CD8-positive, alpha-beta memory T cell (primary cell): ENCODE measurements at places on chromosomes 2 and 18. TPM values are rescaled to one million over a fixed set of nuclear protein-coding genes. Genes with fewer than 3 reads are reported as not detected.

PID1 gene
- total RNA-seq = not detected

ARHGEF4 gene
- 1.2 TPM for total RNA-seq

WDPCP gene
- total RNA-seq = 7.9 TPM

SPHKAP gene
- not detected for total RNA-seq

FAHD2A gene
- 28.8 TPM for total RNA-seq

- DNase-seq = no peak
These were observed 657.6 kb upstream of the SYT4 start for GRCh38 chr18:43934781-43935471.

DNA sequence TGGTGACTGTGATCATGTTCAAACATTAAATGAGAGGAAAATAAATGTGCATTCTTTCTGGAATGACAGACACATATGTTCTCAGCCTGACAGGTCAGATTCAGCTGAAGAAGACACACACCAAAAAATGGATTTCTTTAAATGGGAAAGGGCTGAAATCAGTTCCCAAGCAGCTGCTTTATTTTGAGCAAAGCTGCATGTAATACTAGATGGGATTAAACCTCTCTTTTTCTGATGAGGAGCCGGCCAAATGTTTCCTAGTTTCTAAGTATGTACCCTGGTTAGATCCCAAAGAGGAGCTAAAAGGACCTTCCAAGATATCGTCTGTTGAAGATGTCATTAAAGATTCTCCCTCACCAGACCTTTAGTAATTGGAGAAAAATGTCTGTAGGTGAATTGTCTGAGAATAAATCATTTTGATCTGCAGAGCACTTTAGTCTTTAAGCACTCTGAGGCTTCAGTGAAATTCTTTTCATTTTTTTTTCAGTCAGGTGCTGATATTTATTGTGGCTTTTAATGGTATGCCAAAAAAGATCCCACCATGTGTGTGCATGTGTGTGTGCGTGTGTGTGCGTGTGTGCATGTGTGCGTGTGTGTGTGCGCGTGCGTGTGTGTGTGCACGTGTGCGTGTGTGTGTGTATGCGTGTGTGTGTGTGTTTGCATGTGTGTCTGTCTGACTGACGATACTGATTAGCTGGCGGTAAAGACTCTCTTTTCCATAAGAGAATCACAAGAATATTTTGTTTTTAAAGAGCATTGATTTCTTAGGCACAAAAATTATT lies 175.8 kb downstream of the IRS1 start:
- DNase-seq = no peak

GRCh38 chr2:98822301-98823164 lies 91.6 kb upstream of the MGAT4A start:
- DNase-seq = peak; percentile 71

DNA sequence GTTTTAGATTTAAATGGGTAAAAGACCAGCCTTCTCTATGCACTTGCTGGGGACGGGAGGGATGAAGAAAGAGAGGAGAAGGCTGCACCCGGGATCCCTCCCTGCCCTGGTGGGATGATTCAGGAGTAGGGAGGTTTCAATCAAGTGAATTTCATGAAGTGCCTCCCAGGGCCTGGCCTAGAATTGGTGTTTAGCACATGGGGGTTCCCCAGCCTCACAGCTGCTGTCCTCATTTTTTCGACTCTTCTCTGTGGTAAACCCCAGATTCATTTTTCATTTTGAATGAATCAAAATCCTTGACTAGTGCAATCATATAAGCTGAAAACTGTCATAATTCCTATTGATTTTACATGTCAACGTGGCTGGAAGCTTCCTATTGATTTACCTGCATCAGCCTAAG lies 81.1 kb downstream of the LPIN1 start:
- DNase-seq = no peak

DNA sequence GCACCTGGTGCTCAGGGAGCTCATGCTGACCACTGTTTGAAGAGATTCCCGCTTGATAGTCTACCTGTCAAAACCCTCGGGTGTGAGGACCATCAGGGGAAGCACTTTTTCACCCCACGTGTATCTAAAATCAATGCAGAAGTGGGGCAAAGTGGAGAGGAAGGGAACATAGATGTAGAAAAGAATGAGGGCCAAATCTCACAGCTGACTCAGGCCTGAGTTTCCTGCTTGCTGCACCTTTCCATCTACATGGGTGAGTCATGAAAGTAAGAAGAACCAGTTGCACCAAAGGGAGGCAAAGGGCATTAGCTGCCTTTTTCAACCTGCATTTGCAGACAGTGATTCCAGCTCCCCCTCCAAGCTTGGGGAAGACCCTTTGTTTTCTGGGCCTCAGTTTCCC lies 100.2 kb upstream of the MYCN start:
- no peak for DNase-seq

GRCh38 chr2:127351603-127352002 lies 36.2 kb downstream of the MAP3K2 start:
- DNase-seq = no peak

DNA sequence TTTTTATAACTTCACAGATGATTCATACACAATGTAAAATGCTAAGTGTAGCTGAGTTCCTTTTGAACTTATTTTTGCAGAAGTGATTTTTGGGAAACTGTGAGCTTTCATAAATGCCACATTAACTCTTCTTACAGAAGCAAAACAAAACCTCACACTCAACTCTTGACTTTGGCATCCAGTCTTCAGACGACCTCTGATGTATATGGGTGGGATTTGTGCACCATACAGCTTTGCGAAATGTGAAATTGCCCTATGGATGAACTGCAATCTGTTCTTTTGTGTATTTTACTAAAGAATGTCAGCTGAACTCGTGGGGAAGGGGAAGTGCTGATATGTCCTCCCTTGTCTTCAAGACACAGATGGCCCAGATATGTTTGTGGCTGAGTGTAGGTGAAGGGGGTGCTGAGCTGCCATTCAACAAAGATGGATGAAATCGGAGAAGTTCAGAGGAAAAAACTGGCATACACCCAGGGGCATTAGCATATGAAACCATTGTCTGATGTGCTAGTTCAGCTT lies 218.3 kb downstream of the PTGR3 start:
- DNase-seq = no peak

GRCh38 chr2:199469514-199470360 lies 12.0 kb upstream of the SATB2 start:
- no peak for DNase-seq

DNA sequence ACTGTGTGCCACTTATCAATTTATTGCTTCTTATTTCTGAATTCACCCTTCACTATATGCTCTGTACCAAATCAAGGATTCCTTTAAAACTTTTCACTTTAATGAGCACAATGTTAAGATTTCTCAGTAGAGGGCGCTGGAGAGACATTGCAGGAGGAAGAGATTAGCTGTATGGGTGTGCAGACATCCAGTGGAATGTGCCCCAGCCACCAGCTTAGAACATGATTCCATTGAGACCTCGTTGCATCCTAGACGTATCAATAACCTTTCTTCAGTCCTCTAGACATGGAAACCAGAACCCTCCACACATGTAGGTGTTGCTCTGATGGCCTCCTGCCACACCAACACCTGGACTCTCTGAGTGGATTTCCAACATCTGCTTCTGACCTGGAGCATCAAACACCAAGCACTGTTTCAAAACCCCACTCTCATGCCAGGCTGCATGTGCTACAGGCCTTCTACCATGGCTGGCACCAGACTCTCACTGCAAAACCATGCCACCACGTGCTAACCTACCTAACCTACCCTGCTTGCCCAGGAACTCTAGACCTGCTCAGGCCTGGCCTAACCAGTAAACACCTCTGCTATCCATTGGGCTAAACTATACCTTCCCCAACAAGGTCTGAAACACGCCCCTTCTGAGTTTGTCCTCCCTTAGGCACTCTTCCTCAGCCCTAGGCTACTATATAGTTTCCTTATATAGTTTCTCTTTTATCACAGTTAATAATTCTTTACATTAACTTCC lies 633.2 kb upstream of the PKDCC start:
- no peak for DNase-seq

GRCh38 chr2:187453078-187453641 lies 5.1 kb upstream of the CALCRL start:
- DNase-seq = no peak

DNA sequence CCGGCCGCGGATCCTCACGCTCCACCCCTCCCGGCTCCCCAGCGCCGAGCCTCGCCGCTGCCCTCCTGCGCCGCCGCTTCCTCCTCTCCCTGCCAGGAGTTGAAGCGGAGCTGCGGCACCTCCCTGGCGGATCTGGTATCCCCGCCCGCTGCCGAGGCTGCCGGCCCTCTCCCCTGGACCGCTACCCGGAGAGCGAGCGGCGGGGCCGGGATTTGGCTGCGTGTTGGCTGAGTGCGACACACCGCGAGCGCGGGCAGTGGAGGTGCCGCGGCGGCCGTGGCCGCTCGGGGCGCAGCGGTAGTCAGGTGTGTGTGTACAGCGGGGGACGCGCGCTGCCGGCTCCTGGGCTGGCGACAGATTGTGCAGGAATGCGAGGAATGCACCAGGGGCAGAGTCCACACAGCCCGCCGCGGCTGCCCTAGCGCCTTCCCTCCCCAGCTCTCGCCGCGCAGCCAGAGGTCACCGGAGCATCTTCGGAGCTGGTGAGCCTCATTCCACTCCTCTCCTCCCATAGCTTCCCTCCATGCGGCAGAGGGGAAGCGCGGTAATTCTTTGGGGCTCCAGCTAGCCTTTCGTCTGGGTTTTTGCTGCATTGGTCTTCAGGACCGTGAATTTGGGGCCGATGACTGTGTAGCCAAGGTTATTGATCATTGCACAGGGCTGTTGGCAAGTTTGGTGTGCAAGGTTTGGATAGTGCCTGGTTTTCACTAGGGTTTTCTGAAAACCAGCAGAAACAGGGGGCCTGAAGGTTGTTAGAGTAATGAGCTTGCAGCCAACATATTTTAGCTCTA lies 1.3 kb downstream of the PKP4 start:
- peak; percentile 68 for DNase-seq

DNA sequence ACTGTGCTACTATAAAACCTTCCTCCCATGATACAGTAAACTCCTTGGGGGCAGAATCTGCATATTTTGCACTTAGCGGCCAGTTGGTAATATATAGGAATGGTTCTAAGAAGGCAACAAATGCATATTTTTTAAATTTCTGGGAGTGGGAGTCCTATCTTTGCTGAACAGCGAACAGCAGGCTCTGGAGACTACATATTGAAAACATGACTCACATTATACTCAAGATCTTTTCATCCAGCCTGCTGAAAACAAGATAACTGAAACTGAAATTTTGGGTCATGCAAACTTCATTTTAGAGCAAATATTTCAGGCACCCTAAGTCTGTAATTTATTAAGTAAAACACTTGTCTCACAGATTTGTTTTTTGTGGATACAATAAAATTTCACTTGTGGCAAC lies 122.2 kb downstream of the SATB2 start:
- no peak for DNase-seq

GRCh38 chr2:7102826-7103225 lies 185.6 kb downstream of the RNF144A start:
- DNase-seq = no peak

- no peak for DNase-seq
These were observed 60.0 kb downstream of the RNF144A start for GRCh38 chr2:6977113-6977741.

DNA sequence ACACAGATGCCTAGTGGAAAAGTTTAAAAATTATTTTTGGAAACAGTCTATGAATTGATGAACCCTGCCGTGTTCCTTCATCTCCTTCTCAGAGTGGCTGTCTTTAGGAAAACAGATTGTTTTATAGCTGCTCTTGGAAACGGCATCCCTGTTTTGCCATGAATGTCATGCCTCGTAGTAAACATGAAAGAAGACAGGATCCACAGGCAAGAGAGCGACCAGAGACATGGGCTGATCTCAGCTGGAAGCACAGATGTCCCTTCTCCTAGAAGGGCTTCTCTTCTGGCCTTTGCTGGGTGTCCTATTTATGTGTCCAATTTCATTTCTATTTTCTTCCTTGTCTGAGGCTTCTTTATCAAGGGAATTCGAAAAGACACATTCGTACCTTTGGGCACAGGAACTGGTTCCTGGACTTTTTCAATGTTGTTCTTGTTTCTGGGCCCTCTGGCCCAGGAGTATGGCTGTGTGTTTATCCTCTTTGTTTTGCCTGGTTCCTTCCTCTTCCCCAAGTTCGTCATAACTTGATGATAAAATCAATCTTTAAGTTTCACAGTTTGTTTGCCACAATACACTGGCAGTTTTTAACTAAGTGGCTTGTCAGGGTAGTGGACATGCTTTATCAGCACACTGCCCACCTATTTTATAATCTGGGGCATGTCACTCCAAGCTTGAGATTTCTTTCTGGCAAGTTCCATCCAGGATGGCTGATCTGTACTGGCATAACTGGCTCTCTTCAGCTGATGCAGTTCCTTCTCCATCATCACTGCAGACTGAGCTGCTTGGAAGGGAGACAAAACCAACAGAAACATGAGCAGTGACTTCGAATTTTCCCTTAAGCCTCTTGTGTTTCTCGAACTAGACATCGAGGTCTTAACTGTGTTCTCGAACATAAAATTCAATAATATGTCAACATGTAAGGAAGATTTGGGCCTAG lies 63.2 kb upstream of the MGAT4A start:
- DNase-seq = no peak

GRCh38 chr2:127092901-127093516 lies 13.9 kb downstream of the BIN1 start:
- DNase-seq = no peak

DNA sequence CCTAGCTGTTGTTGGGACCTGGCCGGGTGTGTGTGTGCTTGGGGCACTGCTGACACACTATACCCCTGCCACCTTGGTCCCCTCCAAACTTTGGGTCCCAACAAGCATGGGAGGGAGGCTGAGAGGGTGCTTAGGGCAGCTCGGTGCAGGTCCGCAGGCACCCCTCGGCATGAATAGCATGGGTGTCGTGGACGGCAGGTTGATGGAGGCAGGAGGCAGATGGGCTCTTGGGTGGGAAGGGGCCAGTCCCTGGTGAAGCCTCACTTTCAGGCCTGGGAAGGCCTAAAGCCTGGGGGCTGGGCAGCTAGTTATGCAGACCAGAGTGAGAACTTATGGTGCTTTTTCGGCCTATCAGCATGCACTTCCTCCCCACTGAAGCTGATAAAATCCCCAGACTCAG lies 164.2 kb downstream of the CDH19 start:
- no peak for DNase-seq

GRCh38 chr2:170073288-170073687 lies 104.7 kb upstream of the MYO3B start:
- DNase-seq = no peak

DNA sequence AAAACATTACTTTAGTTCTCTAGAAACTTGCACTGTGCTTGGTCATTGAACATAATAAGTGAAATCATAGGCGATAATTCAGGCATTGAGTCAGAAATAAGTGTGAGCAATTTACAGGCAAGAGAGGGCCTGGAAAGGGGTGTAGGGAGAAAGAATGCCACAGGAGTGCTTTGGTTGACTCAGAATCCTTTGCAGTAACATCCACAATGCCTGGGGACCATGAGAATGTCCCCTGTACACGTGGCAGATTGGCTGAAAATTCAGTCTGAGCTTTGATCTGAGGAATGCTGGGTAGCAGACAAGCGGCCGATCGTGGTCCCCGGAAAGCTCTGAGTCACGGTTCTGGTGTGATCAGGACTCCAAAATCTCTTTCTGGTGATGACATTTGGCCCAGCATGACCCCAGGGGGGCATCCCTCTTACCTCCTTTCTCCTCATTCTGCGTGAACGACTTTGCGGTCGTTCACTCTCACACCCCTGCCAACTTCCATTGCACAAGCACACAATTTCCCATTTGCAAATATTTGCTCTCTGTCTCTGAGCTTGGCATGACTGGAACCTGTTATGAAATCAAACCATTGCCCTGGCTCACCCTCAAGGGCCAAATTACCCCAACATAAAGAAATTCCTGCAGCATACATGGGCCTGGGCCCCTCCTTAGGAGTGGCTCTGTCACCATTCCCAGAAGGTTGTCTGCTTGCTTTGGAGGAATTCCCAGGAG lies 305.0 kb upstream of the EPAS1 start:
- DNase-seq = no peak

GRCh38 chr2:182904844-182905243 lies 38.4 kb upstream of the FRZB start:
- DNase-seq = no peak
